ENCODE measurements at places on chromosomes 11 and 22.

GRCh38 chr11:44011797-44012196 is 36.0 kb upstream of the ACCSL start:
- DNase-seq, result no peak

GRCh38 chr11:31001427-31001826 is 368.1 kb downstream of the DCDC1 start:
- DNase-seq, result no peak

GRCh38 chr22:25475257-25476022 is 89.0 kb upstream of the GRK3 start:
- no peak for DNase-seq

GRCh38 chr22:48088926-48089536 is 1326.6 kb downstream of the TBC1D22A start:
- no peak for DNase-seq

DNA sequence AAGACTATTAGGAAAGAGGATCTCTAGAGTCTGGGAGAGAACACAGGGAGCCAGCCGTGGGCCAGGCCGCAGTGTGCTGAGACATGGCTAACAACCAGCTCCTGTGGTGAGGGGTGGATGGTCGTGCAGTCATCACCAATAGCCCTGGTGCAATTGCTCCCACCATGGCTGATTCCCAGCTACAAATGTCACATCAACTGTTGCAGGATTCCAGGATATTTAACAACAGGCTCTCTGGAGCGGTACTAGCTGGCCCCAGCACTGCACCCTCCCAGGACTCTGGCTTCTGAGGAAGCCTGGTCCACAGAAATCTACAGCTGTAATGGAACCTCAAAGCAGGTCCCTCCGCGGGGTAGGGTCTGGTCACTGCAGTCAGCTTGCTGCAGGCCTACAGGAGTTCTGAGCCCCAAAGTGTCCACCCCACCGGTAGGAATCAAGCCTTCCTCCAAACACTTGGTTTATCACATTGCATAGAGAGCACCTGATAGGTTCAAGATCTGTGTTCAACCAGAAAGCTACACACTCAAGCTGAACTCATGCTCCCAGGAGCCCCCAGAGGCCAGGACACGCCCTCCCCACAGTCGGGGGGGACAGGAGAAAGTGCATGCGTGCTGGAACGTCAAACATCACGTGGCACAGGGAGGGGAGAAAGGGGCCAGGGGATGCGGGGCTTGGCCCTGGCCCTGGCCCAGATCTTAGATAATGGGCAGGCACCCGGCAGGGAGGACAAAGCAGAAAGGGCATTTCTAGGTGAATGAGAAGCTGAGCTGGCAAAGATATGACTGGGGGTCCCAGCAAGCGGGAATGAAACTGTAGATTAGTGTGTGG is 609.0 kb downstream of the TBC1D22A start:
- no peak for DNase-seq

DNA sequence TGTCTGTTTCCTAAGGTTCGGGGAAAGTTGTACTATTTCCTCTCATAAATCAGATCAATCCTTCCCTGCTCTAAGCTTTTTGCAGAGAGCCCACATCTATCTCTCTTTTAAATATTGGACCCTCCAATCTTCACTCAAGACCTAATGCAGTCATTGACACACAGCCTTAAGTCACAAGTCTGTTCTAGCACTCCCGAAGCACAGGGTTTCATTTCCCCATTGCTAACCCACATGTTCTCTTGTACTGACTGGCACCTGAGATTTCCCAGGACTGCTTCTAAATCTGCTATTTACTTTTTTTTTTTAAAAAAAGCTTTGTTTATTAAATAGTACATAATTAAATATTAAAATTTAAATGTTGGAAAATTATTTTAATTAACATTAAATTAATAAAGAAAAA is 674.7 kb downstream of the TBC1D22A start:
- DNase-seq, result no peak

DNA sequence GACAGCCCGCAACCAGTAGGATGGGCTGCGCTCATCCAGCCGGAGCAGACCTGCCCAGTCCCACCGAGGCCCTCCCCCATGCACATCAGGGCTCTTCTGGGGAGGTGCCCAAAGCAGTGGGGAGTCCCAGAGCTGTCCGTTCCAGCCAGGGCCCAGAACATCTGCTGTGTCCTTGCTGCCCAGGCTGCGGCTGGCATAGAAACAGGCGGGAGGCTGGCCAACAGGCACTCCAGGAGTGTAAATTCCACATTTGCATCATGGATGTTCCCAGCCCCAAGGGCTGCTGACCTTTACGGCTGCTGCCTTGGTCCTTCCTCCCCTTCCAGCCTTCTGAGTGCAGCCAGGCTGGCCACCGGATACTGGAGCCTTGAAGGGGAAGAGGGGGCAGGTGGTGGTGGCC is 30.0 kb upstream of the SYT7 start:
- DNase-seq, result no peak

DNA sequence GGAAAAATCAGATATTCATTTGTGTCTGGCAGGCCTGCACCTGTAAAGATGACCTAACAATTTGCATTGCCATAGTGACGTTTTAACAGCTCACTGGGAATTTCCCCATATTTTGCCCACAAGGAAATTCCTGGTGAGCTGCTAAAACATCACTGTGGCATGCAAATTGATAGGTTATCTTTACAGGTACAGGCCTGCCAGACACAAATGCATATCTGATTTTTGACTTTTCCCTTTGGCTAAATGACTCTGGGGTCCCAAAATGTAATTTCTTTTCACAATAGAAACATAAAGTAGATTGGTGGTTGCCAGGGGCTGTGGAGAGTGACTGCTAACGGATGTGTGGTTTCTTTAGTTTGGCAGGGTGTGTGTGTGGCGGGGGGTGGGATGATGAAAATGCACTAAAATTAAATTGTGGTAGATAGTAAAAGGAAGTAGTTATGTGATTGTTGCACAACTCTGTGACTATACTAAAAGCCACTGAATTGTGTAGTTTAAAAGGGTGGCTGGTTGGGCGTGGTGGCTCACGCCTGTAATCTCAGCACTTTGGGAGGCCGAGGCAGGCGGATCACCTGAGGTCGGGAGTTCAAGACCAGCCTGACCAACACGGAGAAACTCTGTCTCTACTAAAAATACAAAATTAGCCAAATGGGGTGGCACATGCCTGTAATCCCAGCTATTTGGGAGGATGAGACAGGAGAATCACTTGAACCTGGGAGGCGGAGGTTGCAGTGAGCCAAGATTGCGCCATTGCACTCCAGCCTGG is 18.5 kb upstream of the FEZ1 start:
- peak; percentile 78 for DNase-seq

GRCh38 chr11:131371791-131372104 is 1.3 kb downstream of the NTM start:
- DNase-seq, result no peak

DNA sequence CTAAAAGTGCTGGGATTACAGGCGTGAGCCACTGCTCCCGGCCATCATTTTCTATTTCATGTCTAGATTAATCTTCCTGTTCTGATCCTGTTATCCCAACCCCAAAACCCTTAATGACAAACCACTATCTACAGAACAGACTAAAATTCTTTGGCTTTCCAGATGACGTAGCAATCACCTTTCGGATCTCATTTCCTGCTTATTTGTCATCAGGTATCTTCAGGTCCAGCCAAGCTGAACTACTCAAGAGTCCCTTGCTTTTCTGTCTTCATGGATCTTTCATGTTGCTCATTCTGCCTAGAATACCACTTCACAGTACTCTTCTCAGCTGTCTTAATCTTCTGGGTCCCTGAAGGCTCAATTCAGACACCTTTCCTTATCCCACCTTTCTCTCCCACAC is 27.4 kb upstream of the IPO7 start:
- DNase-seq, result no peak

GRCh38 chr22:47146941-47147340 is 384.5 kb downstream of the TBC1D22A start:
- DNase-seq, result no peak

DNA sequence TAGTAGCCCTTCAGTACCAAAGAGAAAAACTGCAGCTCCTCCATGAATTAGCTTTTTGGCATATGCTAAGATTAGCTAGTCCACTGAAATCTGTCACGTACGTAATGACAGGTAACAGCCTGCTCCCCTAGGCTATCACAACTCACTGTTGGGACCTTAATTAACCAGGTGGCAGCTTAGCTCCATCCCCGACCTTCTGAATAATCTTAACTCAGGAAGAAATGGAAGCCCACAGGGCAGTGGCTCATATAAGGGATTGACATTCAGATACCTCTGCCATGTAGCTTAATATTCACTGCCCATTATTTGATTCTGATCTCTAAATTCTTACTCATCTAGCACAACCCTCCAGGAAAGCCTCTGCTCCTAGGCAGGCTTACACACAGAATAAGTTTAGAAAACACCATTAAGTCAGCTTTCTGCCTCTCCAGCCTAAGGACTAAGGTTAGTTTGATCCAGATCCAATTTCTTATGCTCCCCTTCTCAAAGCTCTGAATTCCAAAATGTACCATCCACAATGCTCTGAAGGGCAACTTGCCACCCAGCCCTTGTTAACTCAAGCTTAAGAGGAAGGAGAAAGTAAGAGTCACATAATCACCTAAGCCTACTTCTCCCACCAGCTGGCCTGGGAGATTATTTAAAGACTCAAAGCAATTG is 5.0 kb downstream of the HSPA8 start:
- DNase-seq, result no peak

GRCh38 chr11:34620820-34621792 is at the start of gene EHF:
TSS of gene EHF (plus strand) at chr11:34621093. CDS start at chr11:34642631, 21,538 bp downstream.
- DNase-seq, result no peak

DNA sequence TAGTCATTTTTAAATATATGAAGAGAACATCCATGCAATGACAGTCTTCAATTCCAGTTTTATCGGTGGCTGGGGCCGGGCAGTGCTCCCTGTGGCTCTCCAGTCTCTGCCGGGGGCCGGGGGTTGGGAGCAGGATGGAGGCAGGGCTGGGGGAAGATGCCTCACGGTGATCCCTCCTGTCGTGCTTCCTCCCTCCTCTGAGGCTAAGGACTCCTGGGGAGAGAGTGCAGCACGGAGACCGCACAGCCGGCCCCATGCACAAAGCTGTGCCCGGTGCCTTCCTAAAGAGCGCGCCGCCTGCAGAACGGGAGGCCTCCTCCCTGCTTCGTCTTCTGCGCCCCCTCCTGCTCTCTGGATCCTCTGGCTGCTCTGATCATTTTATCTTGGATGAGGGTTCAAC is 20.5 kb downstream of the GAL start:
- no peak for DNase-seq
